ENCODE measurements at places on chromosomes 2 and 18.
A peak's percentile ranks its signal among the peaks of the same experiment; 100 is the strongest.

- no peak for DNase-seq
These were observed 29.2 kb upstream of the PPP4R1 start for GRCh38 chr18:9643549-9643948.

DNA sequence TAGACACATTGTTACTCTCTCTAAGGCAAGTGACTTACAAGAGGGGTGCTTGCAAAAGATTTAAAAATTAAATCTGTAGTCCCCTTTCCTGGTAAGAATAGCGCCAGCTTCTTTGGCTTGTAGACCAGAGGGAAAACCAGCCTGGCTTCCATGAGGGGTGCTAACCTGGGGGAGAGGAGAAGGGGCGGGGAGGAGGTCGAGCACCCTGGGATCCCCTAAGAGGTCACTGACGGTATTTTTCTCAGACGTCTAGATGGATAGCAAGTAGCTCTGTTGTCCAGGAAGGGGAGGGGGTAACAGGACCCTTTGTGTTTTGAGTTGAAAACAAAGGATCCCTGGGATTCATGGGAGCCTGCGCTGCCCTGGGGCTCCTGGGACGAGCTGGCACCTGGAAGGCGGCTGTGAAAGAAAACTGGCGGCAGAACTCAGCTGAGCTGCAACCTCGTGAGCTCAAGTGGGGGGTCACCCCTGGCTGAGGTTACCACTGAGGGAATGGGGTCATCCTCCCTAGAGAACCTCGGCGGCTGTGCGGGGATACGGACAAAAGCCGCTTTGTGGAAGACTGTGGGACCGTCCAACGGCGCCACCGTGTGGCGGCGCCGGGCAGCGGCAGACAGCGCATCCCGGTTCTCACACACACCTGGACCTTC lies 37.8 kb upstream of the MRPL19 start:
- DNase-seq, result peak; percentile 6

- no peak for DNase-seq
These were observed 136.5 kb upstream of the ETAA1 start for GRCh38 chr2:67260343-67261277.

DNA sequence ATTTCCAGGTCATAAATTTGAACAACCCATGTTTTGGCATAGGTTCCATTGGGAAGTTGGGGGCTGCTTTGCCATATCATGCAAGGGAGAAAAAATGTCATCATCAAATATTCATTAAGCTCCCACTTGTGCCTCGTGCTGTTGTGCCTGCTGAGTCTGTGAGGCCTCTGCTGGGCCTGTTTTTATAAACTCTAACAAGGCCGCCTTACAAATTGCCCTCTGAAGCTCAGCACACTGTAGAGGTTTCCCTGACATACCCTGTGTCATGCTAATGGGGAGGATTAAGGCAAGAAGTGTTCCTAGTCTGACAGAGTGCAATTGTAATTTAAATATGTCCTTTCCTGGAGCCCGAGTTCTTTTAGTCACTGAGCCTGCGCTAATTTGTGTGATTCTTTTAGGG lies 17.6 kb downstream of the OSBPL6 start:
- no peak for DNase-seq

- no peak for DNase-seq
These were observed 674.1 kb downstream of the NYAP2 start for GRCh38 chr2:226073496-226074160.

DNA sequence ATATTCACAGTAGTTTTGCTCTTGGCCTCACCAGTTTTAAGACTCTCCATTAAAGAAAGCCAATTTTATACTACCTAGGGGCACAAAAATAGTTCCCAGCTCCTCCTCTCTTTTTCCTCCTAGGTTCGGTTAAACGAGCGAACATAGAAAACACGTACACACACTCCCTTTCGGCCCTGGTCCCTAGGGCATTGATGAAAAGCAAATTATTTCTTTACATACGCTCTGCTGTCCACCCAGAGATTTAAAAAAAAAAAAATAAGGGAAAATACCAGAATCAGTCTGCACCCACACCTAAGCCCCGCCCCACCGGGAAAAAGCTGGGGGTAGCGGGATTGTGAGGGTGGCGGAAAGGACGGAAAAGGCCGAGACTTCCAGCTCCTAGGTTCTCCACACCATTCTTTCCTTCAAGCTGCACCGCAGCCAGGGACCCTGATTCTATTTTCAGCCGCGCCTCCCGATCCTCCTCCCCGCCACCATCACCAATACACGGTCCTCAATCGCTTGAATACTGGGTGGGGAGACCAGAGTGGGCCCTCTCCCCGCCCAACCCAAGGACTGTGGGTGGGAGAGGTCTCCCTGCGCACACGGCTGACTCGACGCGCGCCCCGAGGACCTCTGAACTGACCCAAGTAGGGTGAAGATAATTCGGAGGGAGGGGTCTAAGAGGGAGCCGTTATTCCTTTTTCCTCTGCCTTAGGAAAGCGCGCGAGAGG lies 769 bp downstream of the ATF2 start:
- DNase-seq, result no peak

GRCh38 chr18:46174342-46175041 lies 70.3 kb downstream of the HAUS1 start:
- peak; percentile 16 for DNase-seq

GRCh38 chr2:58539973-58540372 lies 298.8 kb upstream of the FANCL start:
- no peak for DNase-seq

DNA sequence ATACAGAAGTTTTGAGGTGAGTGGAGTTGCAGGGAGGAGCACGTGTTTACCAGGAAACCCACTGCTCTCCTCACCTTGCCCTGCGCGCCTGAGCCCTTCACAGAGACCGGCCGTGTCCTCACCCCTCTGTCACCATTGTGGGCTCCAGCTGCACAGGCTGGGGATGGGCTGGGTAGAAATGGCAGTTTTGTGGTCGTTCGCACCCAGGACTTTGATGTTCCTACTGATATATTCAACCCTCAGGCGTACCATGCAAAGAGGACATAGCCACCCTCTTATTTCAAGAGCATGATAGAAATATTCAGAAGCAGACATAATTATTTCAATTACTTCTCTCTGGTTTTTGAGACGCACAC lies 78.2 kb downstream of the GBX2 start:
- no peak for DNase-seq

GRCh38 chr2:224871813-224872212 lies 155.6 kb upstream of the CCDC195 start:
- DNase-seq, result no peak

DNA sequence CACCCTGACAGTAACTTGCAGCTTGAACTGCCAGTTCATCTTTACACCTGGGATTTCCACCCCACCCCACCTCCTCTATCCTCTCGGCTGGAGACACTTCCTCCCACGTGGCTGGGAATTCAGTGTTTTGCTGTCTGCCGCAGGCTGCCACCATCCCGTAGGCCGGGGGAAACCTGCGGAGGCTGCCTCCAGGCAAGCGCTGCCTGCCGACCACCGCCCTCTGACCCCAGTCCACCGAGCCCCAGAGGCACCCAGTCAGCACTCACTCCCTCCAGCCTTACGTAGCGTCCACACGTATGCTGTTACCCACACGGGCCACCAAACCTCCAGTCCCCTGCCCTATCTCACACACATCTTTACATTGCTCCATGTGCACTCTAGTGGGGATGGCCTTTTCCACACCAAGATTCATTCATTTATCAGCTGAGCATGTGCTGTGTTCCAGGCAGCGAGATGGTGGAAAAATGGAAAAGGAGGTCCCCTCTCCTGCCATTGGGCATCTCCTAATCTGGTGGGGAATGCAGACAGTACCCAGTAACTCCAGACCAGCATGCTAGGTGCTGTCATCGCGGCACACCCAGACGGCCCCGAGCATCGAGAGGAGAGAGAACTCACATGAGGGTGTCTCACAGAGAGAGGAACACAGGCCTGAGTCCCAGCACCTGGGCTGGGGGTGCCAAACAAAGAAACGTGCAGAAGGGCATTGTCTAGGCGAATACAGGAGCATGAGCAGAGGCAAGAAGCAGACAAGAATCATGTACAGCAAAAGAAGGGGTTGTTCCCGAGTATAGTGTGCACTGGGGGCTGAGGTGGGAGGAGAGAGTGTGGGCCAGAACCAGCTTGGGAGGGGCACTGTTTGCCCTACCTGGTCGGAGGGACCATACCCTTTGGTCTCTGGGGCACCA lies 166.9 kb downstream of the SMAD7 start:
- DNase-seq, result no peak

- DNase-seq, result peak; percentile 57
These were observed 1.9 kb downstream of the SP5 start for GRCh38 chr2:170716851-170717598.

GRCh38 chr18:25727281-25727985 lies 363.0 kb downstream of the SS18 start:
- DNase-seq, result no peak

DNA sequence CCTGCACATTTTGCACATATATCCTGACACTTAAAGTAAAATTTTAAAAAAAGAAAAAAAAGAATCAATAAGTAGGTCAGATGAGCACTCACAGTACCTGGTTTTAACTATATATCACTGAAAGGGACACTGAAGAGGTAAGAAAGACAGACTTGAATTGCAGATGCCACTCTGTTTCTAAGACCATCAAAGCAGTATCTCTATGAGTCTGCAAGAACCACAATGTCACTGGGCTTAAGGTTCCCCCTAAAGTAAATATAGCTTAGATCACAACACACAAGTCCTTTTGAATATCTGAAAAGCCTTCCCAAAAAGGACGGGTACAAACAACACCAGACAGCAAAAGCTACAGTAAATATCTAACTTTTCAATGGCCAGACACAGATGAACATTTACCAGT lies 57.6 kb downstream of the CYTIP start:
- no peak for DNase-seq

DNA sequence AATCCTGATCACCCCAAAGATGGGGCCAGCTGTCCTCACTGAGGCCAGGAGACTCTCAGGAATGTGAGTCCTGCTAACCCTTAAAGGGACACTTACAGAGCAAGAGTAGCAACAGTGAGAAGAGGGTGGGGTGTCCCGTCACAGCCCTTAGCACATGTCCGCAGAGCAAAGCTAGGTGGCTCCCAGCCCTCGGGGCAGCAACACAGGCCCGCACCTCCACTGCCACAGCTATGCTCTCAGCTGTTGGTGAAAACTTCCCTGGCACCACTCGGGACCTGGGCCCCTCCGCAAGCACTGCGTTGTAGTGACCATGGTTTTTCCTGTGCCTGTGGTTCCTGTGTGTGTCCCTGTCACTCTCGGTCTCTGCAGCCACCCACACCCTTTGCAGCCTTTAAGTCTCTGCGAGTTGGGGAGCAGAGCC lies 76.4 kb upstream of the UXS1 start:
- DNase-seq, result no peak

DNA sequence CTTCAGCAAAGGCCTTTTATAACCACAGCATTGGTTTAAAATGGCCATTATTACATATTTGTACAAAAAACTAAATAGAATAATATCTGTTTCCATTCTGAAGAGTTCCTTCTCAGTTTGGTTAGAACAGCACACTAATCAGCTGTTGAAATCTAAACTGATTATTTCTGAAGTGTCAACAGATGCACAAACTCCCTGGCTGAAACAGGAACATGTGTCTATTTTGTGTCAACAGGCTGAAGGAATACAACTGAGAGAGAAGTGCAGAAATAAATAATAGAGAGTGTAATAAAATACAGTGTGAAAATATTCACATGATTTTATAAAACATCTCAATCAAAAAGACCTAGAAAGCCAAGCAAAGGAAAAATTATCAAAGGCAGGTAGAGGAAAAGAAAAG lies 29.7 kb downstream of the IKZF2 start:
- no peak for DNase-seq

GRCh38 chr18:14921031-14921430 lies 173.1 kb downstream of the ANKRD30B start:
- DNase-seq, result no peak

GRCh38 chr2:177826897-177827296 lies 245.7 kb downstream of the PDE11A start:
- DNase-seq, result no peak

DNA sequence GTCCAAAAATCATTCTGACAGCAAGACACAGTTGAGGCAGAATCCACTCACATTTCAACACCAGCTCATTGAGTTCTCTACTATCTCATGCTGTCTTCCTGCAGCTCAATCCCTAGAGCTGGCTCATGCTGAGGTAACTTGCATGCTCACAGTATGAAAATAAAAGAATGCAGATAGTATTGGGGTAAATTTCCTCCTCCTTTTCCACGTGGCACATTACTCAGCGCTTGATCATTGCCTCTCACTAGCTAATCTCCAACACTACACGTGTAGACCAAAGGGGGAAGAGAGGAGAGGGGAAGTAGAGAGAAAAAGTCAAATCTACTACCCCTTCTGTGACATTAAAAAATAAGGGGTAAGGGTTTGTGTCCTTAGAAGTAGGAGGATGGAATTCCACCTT lies 300.6 kb downstream of the AFF3 start:
- no peak for DNase-seq

GRCh38 chr2:168029071-168029470 lies 218.3 kb downstream of the STK39 start:
- no peak for DNase-seq

DNA sequence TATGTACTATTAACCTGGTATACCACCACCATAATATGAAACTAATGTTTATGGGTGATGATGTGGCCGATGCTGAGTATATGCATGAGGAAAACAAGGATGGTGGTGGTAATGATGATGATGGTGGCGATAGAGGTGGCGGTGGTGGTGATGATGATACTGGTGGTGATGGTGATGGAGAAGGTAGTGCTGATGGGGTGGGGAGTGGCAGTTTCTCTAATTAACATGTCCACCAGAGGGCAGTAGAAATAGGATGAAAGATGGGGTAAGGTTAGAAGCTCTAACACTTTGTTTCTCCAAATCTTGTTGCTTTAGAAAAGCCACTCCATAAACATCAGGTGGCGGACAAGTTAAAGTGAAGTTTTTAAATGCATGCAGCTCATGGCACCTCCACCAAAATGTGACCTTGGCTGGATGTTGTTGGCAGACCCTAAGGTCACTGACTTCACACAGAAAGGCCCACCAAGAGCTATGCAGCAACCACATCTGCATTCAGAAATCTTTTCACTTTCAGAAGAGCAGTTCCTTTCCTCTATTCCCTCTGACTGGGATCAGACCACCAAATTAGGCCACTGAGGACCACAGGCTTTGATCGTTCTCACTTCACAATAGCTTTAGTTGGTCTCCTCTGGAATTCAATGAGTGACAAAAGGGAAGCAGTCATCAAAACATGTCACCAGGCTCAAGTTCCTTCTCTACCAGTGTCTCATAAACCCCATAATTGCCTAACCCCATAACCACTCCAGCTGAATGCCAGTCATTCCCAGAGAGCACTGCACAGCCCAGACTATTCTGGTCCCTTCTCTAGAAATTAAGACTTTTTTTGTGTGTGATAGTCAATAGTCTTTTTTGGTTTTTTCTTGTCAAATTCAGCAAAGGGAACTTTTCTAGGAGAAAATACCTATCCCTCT lies 7.5 kb upstream of the BCL11A start:
- DNase-seq, result peak; percentile 64

Data from CD14-positive monocyte (primary cell).